ENCODE measurements at places on chromosomes 12 and 14. TPM values are rescaled to one million over a fixed set of nuclear protein-coding genes. Genes with fewer than 3 reads are reported as not detected.

The LRRC10 gene
- not detected for total RNA-seq

The SERPINA12 gene
- total RNA-seq: not detected

The UNC79 gene
- not detected for total RNA-seq

The BHLHE41 gene
- total RNA-seq: 3.1 TPM

The CISTR gene
- total RNA-seq: not detected

The LUM gene
- 299 TPM for total RNA-seq

The ESRRB gene
- not detected for total RNA-seq

The RPGRIP1 gene
- total RNA-seq: under 0.01 TPM

The IGF1 gene
- total RNA-seq: 0.13 TPM

The SERPINA1 gene
- total RNA-seq: 5.3 TPM

The NFKBIA gene
- 257 TPM for total RNA-seq

The CEBPE gene
- total RNA-seq: not detected

The TROAP gene
- total RNA-seq: 16.7 TPM

The KLRD1 gene
- under 0.01 TPM for total RNA-seq

The SDR9C7 gene
- total RNA-seq: not detected

The C1RL gene
- total RNA-seq: 157 TPM

The PTPRB gene
- 1.7 TPM for total RNA-seq

The CCND2 gene
- total RNA-seq: 67.9 TPM

The CCDC197 gene
- total RNA-seq: not detected

The PPM1H gene
- total RNA-seq: 0.08 TPM

The PSMC1 gene
- total RNA-seq: 130 TPM

The MAP3K9 gene
- 1.7 TPM for total RNA-seq

The PYGL gene
- 32.3 TPM for total RNA-seq

The NGB gene
- total RNA-seq: not detected

The ASB2 gene
- total RNA-seq: not detected

The SIX6 gene
- not detected for total RNA-seq

The APAF1 gene
- 15.5 TPM for total RNA-seq

The BAZ1A gene
- 32.3 TPM for total RNA-seq

The PPFIA2 gene
- total RNA-seq: not detected

The SLC25A47 gene
- total RNA-seq: 0.48 TPM

The GPR84 gene
- 0.13 TPM for total RNA-seq

The KRT71 gene
- not detected for total RNA-seq

The GPRC5A gene
- 35.4 TPM for total RNA-seq

The ATL1 gene
- total RNA-seq: 1.2 TPM

The WDHD1 gene
- 8.2 TPM for total RNA-seq

The HVCN1 gene
- total RNA-seq: 6.4 TPM

The LMNTD1 gene
- not detected for total RNA-seq

The VWF gene
- total RNA-seq: 1.4 TPM

The STON2 gene
- 1.9 TPM for total RNA-seq

Measured in epithelial cell of alveolus of lung (primary cell).